ENCODE measurements at places on chromosomes 13 and 19. TPM values are rescaled to one million over a fixed set of nuclear protein-coding genes. Genes with fewer than 3 reads are reported as not detected.

DNA sequence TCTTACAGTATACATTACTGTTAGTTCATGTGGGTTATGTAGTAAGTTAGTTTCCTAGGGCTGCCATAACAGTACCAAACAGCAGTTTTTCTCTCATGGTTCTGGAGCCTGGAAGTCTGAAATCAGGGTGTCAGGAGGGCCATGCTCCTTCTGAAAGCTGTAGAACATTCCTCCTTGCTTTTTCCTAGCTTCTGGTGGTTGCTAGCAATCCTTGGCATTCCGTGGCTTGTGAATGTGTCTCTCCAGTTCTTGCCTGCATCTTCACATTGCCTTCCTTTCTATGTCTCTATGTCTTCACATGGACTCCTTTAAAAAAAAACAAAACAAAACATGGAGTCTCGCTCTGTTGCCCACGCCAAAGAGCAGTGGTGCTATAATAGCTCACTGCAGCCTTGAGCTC is 95.4 kb downstream of the WDFY2 start:
- H3K27ac ChIP-seq, result no peak overlapping the region
- DNase-seq, result no peak
- no peaks in the 10 kb centered on the region for H3K27me3 ChIP-seq
- no peaks in the 10 kb centered on the region for H3K4me1 ChIP-seq
- H3K36me3 ChIP-seq, result no peaks in the 10 kb centered on the region

DNA sequence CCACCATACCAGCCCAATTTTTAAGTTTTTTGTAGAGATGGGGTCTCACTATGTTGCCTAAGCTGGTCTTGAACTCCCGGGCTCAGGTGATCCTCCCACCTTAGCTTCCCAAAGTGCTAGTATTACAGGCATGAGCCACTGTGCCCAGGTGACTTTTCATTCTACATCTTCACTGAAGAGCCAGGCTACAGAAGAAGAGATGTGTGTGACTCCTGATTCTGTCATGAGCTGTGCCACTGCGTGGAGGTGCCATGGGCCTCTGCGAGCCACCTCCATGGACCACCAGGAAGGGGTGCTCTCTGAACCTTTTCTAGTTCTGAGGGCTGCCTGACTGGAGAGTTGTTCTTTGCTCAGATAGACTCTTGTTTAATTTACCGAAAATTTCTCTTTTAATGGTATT is 56.6 kb upstream of the RANBP3 start:
- no peak for DNase-seq
- H3K27me3 ChIP-seq, result no peaks in the 10 kb centered on the region
- H3K4me3 ChIP-seq, result no peak overlapping the region
- H3K27ac ChIP-seq, result no peak overlapping the region

- DNase-seq, result peak; percentile 55
- no peaks in the 10 kb centered on the region for H3K27me3 ChIP-seq
- no peak overlapping the region for H3K27ac ChIP-seq
- no peaks in the 10 kb centered on the region for H3K4me1 ChIP-seq
- no peaks in the 10 kb centered on the region for H3K36me3 ChIP-seq
These were observed 31.5 kb upstream of the ZNF766 start for GRCh38 chr19:52237771-52238400.

DNA sequence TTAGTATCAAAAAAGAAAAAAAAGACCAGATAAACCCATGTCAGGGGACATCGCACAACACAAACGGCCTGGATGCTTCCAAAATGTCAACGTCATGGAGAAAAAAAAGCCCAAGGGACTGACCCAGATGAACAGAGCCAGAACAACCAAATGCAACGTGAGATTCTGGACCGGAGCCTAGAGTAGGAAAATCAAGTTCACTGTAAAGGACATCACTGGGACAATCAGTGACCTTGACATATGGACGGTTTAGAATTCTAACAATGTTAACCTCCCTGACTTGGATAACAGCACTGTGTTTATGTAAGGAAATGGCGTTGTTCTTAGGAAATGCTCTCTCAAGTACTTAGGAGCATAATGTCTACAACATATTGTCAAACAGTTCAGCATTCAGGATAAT is 15.1 kb upstream of the EMP3 start:
- DNase-seq, result no peak
- H3K27ac ChIP-seq, result no peak overlapping the region
- H3K4me1 ChIP-seq, result no peaks in the 10 kb centered on the region
- H3K4me3 ChIP-seq, result no peak overlapping the region
- no peaks in the 10 kb centered on the region for H3K27me3 ChIP-seq

- no peak overlapping the region for H3K4me3 ChIP-seq
- H3K36me3 ChIP-seq, result no peaks in the 10 kb centered on the region
- no peak overlapping the region for H3K27ac ChIP-seq
- DNase-seq, result no peak
These were observed 9.9 kb downstream of the RFX2 start for GRCh38 chr19:6100284-6100915.

- H3K27ac ChIP-seq, result no peak overlapping the region
- peaks cover 6% of the 10 kb centered on the region for H3K4me1 ChIP-seq
- no peak for DNase-seq
- no peaks in the 10 kb centered on the region for H3K36me3 ChIP-seq
- H3K4me3 ChIP-seq, result no peak overlapping the region
These were observed 44.4 kb upstream of the SPATA13 start for GRCh38 chr13:24116131-24116530.

- no peak overlapping the region for H3K27ac ChIP-seq
- H3K4me3 ChIP-seq, result no peak overlapping the region
- no peaks in the 10 kb centered on the region for H3K4me1 ChIP-seq
- no peaks in the 10 kb centered on the region for H3K36me3 ChIP-seq
These were observed 447.8 kb downstream of the OXGR1 start for GRCh38 chr13:96546463-96546862.

Gene SSC5D
- 3.2 TPM for total RNA-seq

Gene ATXN8OS
- total RNA-seq, result not detected

Data from H9 (cell line).